ENCODE measurements at places on chromosomes 2 and 18. TPM values are rescaled to one million over a fixed set of nuclear protein-coding genes. Genes with fewer than 3 reads are reported as not detected.

DNA sequence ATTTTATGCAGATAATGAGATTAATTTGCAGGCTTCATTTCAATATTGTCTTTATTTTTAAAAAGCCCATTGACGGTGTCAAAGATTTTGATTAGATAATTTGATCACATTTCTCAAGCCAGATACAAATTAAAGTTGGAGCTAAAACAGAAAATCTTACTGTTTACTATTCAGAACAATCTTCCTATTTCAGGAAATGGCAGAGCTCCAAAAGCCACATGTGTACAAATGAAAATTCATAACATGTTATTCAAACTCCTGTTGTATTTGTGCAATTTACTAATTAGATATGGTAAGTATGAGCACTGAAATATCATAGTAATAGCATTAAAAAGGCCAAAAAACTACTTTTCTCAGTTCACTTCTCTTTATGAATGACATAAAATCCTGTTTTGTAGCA, 682.9 kb downstream of the KCNJ3 start:
- no peaks in the 10 kb centered on the region for H3K4me1 ChIP-seq
- DNase-seq = no peak
- H3K27ac ChIP-seq = no peak overlapping the region
- H3K36me3 ChIP-seq = no peaks in the 10 kb centered on the region
- H3K4me3 ChIP-seq = no peak overlapping the region
- no peaks in the 10 kb centered on the region for H3K27me3 ChIP-seq

- no peak overlapping the region for H3K4me3 ChIP-seq
- H3K36me3 ChIP-seq = no peaks in the 10 kb centered on the region
- no peak for DNase-seq
- no peaks in the 10 kb centered on the region for H3K27me3 ChIP-seq
Measured at GRCh38 chr2:101329026-101329425, 20.5 kb upstream of the RNF149 start.

The NDC80 gene
- 3.9 TPM for total RNA-seq

The IL37 gene
- total RNA-seq = not detected

The C2orf66 gene
- not detected for total RNA-seq

Measured in lung (tissue), 17 donors.